Bronchial smooth muscle cell (primary cell): ENCODE measurements at places on chromosomes 13 and 19. TPM values are rescaled to one million over a fixed set of nuclear protein-coding genes. Genes with fewer than 3 reads are reported as not detected.

The KEAP1 gene
- 99.0 and 146 TPM in 2 replicates for total RNA-seq

The LGALS14 gene
- not detected in 2 replicates for total RNA-seq

The DAZAP1 gene
- 20.4 and 30.9 TPM in 2 replicates for total RNA-seq

The ZNF177 gene
- total RNA-seq, result 1.5 and 2.0 TPM in 2 replicates

The ZNF579 gene
- total RNA-seq, result 1.6 and 2.0 TPM in 2 replicates
